ENCODE measurements at places on chromosomes 12 and 14.

DNA sequence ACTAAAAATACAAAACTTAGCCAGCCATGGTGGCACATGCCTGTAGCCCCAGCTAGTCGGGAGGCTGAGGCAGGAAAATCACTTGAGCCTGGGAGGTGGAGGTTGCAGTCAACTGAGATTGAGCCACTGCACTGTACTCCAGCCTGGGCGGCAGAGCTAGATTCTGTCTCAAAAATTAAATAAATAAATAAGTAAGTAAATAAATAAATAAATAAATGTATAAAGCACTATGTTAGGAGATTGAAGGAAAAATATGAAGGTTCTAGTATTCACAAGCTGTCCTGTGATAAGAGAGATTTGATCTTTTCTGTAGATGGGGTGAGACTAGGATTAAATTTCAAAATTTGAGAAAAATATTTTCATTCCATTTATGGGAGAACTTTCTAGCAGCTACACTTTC is 5.7 kb downstream of the DNAJC22 start:
- DNase-seq = no peak

DNA sequence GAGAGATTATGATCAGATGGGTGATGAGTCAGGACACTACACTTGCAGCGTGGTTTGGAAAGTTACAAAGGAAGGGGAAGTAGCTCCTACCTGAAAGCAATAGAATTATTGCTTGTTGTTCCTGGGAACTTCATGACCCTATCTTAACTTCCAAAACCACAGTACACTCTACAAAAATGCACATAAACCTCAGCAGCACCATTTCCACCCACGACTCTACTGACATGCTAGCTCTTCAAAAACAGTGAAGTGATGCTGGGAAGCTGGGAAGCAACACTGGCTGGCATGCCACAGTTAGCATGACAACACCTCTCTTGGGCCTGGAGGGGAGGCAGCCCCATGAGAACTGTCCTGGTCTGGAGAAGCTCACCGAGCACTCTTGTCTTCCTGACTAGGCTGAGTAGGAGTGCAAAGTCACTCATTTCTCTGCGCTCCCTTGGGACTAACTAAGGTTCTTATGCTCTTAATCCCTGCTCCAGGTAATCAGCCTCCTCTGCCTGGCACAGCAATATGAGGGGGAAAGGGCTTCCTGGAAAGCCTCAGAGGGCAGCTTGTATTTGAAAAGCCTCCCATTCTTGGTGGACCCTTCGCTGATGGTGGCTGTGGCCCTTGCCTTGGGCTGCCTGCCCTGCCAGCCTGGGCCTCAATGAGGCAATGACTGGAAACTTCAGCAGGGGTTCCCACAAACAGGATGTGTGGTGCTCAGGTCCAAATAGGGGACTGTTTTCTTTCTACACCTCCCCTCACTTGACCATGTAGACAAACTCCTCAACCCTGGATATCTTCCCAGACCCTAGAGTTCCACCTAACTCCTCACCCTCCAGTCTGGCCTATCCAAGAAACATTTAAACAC is 1.2 kb downstream of the KRT3 start:
- no peak for DNase-seq

- no peak for DNase-seq
These were observed 374.5 kb downstream of the RAD51B start for GRCh38 chr14:68193970-68194681.

DNA sequence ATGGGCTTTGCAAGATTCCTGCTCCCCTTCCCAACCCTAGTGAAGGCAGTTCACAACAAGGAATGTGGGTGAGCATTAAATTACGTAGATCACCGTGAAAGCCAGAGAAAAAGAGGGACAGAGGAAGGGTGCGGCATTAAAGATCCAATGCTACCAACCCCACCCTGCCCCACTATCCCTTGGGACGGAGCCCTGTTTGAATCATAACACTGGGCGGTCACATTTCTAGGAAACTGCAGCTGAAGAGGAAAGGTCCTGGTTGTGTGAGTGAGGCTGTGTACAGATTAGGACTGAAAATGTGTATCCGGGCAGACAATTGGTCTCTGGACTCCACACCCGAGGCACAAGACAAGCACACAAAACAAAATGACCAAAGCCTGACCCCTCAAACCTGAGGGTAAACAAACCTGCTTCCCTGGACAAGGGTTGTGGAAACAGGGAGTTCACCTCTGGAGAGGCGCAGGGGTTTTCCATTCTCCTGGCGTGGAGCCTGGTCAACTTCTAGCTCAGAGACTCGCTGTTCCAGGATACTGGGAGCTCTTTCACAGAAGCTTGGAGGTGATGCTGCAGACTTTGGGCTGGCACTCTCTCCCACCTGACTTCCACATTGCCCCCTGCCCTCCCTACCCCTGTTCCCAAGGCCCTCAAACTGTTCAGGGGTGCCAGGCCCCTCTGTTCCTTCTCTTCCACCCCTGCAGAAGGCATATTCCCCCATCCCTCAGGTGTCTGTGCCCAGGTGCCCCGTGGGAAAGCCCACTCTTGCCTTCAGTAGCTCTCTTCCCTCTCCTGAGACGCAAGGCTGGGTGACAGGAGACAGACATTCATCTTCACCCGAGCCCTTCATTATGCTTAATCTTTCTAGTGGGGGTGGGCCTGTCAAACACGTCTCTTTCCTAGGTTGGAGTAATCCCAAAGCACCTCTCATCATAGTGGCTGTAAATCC is 16.5 kb downstream of the NINJ2 start:
- no peak for DNase-seq

- no peak for DNase-seq
These were observed 12.0 kb upstream of the TTC5 start for GRCh38 chr14:20317720-20318119.

GRCh38 chr12:60209933-60210332 is 614.1 kb downstream of the SLC16A7 start:
- no peak for DNase-seq

DNA sequence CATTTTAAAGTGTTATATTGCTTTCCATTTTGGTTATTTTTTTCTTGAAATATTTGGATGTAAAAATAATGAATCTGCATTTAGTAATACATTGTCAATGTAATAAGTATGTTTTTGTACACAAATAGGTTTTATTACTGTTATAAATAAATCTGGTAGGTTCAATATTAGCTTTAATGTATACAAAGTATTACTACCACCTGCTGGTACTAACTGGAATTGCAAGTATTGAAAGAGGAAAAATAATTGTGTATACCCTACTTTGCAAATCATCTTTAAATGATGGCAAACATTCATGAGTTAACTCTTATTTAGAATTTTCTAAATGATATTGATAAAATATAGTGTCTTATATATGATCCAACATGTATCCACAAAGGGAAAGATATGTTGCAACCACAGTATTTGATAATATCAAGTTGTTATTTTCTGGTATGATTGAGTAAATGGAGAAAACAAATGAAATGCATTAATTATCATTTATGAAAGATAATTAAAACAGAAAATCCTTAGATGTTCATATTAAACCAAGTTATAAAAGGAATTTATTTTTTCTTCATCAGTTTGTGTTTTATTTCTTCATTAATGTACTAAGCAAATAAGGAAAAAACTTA is 3.2 kb downstream of the OR4K2 start:
- DNase-seq = peak; percentile 36

DNA sequence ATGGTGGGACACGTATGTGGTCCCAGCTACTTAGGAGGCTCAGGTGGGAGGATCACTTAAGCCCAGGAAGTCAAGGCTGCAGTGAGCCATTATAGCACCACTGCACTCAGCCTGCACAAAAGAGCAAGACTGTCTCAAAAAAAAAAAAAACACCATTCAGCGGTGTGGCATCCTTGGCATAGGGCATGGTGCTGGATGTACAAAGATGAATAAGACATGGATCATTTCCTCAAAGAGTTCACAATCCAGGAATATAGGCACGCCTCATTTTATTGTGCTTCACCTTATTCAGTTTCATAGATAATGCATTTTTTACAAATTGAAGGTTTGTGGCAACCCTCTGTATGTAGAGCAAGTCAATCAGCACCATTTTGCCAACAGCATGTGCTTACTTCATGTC is 6.4 kb downstream of the CINP start:
- DNase-seq = no peak

GRCh38 chr14:50389668-50390441 is 6.8 kb downstream of the CDKL1 start:
- DNase-seq = no peak

DNA sequence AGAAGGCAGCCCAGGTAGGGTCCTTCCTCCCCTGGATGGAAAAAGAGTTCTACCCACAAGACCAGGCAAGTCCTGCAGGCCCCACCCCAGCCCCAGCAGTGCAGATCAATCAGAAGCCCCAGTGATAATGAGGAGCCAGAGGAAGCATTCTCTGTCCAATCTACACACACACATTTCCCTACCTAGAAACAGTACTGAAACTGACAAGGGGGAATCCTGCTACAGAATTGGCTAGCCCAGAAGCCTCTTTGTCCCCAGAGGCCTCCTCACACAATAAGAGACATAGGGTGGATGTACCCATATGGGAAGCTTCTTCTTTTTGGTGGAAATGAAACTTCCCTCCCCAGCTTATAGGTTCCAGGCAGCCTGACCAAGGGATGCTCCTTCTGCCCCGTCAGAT is 9.9 kb downstream of the FSCB start:
- DNase-seq = no peak

GRCh38 chr12:2117541-2117940 is 64.8 kb downstream of the CACNA1C start:
- DNase-seq = no peak

- DNase-seq = no peak
These were observed 56.7 kb upstream of the CHGA start for GRCh38 chr14:92866181-92866752.

DNA sequence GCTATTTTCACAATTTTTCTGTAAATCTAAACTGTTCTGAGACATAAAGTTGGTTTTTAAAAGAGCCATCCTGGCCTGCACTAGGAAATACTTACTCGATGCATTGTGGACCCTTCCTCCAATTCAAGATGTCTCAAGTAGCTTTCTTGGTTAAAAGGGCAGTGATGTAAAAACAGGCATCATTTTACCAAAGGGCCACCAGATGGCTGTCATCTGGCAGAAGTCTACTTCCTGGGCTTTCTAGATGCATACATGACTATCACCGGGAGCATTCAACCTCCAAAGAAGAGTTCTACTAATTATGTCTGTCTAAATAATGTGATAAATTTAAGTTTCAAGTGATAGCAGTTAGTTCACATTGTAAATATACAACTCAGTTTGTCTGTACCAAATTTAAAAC is 96.8 kb upstream of the FRMD6 start:
- peak; percentile 39 for DNase-seq

DNA sequence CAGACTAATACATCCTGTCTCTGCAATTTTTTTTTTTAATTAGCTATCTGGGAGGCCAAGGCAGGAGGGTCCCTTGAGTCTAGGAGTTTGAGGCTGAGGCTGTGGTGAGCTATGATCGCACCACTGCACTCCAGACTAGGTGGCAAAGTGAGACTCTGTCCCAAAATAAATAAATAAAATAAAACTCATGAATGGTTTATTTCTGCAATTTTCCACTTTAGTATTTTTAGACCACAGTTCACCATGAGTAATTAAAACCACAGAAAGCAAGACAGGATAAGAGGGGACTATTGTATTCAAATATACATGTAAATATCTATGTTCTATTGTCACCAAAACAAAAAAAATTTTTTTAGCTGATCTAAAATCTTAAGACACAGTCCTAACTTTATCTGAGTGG is 17.8 kb downstream of the TAOK3 start:
- no peak for DNase-seq

DNA sequence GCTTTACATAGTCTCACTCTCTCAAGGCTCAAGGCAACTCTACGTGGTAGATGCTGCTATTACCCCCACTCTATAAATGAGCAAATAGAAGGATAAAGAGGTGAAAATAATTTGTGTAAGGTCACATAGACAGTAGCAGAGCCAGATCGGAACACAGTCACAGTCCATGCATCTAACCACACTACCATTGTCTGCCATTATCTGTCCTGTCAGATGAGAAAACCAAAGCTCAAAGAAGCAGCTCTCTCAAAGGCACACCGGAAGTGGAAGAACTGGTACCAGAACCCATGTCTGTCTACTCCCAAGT is 134.4 kb upstream of the NUDT4 start:
- no peak for DNase-seq

- no peak for DNase-seq
These were observed 7.7 kb downstream of the CLBA1 start for GRCh38 chr14:104993306-104993705.

- no peak for DNase-seq
These were observed 19.0 kb downstream of the MLXIP start for GRCh38 chr12:122097584-122097926.

DNA sequence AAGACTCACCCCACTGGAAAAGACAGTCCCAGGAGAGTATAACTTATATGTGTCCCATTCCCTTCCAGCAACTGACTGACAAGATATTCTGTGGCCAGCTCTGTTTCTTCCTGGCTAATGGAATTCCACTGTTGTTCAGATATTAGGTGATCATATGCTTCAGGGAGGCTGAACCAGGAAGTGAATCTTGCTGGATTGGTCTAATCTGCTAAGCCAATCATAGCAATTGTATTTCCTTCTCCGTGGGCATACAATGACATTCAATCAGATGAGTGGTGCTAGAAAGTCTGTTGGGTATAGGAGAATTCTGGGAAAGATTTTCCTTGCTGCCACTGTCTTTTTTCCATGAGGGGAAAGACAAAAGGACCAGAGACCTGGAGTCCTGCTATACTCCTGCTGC is 12.1 kb downstream of the PYGL start:
- no peak for DNase-seq

DNA sequence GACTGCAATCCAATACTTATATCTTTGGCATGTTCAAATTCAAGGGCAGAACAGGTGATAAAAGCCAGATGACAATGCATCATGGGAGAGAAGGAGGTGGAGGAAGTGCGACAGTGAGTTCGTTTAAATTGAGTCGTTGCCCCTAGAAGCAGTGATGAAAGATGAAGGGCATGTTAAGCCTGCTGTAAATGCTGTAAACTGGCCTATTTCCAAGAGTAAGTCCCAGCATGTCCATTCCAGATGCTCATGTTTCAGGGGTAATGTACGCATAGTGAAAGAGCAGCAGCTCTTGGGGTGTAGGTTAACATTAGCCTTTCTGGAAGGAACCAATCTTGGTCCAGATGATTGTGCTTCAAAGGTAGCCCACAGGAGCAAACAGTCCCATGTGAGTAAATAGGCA is 97.1 kb downstream of the C2CD5 start:
- no peak for DNase-seq

- no peak for DNase-seq
These were observed 900.6 kb downstream of the VRK1 start for GRCh38 chr14:97697772-97698171.

GRCh38 chr12:91622981-91623380 is 440.4 kb upstream of the DCN start:
- DNase-seq = no peak

DNA sequence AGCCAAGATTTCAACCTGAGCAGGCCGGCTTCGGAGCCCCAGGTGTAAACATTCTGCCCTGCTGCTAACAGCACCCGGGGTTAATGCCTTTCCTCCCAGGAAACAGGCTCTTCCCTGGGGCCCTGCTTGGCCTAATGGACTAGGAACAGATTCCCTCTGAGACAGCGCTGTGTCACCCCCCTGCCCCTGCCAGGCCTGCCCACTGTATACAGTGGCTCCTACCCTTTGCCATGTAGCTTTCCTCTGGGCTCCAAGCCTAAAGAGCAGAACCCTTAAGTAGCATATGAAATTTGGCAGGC is 28.3 kb upstream of the BCDIN3D start:
- DNase-seq = no peak

GRCh38 chr12:32437095-32437515 is 37.7 kb downstream of the FGD4 start:
- DNase-seq = peak; percentile 91

GRCh38 chr14:34051966-34052657 is 101.2 kb upstream of the EGLN3 start:
- DNase-seq = no peak

Measured in SW 1271 (cell line).